ENCODE measurements at places on chromosomes 11 and 22. TPM values are rescaled to one million over a fixed set of nuclear protein-coding genes. Genes with fewer than 3 reads are reported as not detected.

GRCh38 chr22:25021976-25022711 is 69.6 kb downstream of the KIAA1671 start:
- no peak for DNase-seq

DNA sequence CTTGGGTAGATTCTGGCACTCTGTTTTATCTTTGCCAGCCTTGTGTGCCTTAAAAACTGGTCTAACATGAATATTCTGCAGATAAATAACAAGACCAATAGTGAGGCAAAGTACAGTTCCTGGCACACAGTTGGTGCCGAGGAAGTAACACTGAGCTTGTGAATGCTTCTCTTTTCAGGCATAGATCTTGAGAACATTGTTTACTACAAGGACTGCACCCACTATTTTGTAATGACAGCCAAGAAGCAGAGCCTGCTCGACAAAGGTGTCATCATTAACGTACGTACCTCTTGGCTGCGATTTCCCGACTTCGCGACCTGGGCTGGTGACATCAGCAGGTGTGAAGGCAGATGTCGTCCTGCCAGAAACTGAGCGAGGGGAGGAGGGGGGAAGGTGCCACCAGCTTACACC is 105.7 kb downstream of the MICAL2 start:
- DNase-seq = no peak

GRCh38 chr11:78390809-78391208 is 26.8 kb downstream of the GAB2 start:
- no peak for DNase-seq

GRCh38 chr22:33255791-33256190 is 197.6 kb upstream of the SYN3 start:
- no peak for DNase-seq

GRCh38 chr22:44063462-44064371 is 39.6 kb downstream of the PARVB start:
- DNase-seq = no peak

The FGF3 gene
- total RNA-seq = not detected

The ZNF70 gene
- total RNA-seq = 3.9 TPM

The MRGPRE gene
- total RNA-seq = 0.65 TPM

The ADAMTS8 gene
- total RNA-seq = 0.76 TPM

- peak; percentile 45 for DNase-seq
These were observed at the start of gene TSPAN18 for GRCh38 chr11:44726283-44727113. TSPAN18 (plus strand) TSS chr11:44726962; CDS start chr11:44906417, 179,455 bp downstream.

GRCh38 chr11:63767565-63768236 is 874 bp downstream of the ZFTA start:
- peak; percentile 69 for DNase-seq

The BDNF gene
- total RNA-seq = 3.1 TPM

GRCh38 chr11:119472186-119472855 is 49.3 kb upstream of the THY1 start:
- no peak for DNase-seq

The CCDC157 gene
- 1.4 TPM for total RNA-seq

GRCh38 chr11:57711414-57712255 is at the start of gene MED19:
MED19 (minus strand) TSS chr11:57712215; CDS start chr11:57712179, 36 bp downstream.
- DNase-seq = peak; percentile 22

The NRXN2 gene
- total RNA-seq = not detected

DNA sequence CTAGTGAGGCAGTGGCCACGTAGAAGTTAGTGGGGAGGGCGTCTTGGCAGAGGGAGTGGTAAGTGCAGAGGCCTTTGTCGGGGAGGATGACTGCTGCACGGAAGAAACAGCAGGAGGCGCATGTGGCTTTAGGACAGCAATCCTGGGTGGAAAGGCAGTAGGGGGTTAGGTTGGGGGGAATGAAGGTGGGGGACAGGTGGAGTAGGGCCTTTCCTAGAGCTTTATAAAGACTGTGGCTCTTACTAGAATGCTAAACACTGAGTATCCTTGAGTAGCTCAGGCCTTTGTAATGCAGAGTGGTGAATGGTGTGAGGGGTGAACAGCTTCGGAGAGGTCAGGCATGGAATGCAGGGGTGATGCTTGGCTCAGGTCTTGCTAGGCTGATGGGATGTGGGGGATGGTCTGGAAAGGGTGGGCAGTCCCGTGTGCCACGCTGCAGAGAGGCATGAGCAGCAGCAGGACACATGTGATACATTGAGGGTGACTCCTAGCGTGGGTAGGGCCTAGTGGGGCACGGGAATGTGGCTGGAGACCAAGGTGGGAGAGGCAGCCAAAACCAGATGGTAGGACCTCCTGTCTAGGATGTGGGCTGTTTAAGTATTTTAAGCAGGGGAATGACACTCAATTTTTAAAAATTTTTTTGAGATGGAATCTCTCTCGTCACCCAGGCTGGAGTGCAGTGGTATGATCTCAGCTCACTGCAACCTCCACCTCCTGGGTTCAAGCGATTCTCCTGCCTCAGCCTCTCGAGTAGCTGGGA is 19.2 kb downstream of the AP2A2 start:
- DNase-seq = no peak

Data from heart left ventricle (tissue), 16 donors.